Stomach (tissue), 19 donors: ENCODE measurements at places on chromosomes 2 and 18. TPM values are rescaled to one million over a fixed set of nuclear protein-coding genes. Genes with fewer than 3 reads are reported as not detected.

- no peaks in the 10 kb centered on the region for H3K4me1 ChIP-seq
- H3K27ac ChIP-seq = no peak overlapping the region
- no peak overlapping the region for H3K4me3 ChIP-seq
- H3K36me3 ChIP-seq = peaks cover 13% of the 10 kb centered on the region
- H3K27me3 ChIP-seq = no peaks in the 10 kb centered on the region
- no peak for DNase-seq
These were observed 101.3 kb downstream of the L3MBTL4 start for GRCh38 chr18:6313415-6313814.

GRCh38 chr18:31486165-31486564 lies 11.8 kb upstream of the DSG2 start:
- no peak overlapping the region for H3K4me3 ChIP-seq
- DNase-seq = peak; percentile 53
- H3K27ac ChIP-seq = no peak overlapping the region
- H3K4me1 ChIP-seq = no peaks in the 10 kb centered on the region

DNA sequence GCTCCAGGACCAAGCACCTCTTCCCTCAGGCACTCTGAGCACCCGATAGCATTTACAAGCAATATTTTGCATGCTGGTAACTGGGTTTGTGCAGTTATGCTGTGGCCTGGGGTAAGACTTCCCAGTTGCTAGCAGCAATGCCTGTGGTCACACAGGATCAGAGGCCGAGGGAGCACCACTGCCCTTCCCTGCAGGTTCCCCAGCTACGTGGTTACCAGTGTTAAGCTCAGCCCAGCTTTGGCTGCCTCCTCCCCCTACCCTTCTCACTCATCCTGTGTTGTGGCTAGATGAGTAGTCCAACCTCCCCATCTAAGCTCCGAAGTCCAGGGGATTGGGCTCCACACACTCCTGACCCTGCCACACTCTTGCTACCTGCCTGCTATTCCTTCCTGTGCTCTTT lies 141.1 kb downstream of the CELF4 start:
- H3K4me1 ChIP-seq = no peaks in the 10 kb centered on the region
- no peaks in the 10 kb centered on the region for H3K36me3 ChIP-seq
- no peaks in the 10 kb centered on the region for H3K27me3 ChIP-seq
- H3K27ac ChIP-seq = no peak overlapping the region

DNA sequence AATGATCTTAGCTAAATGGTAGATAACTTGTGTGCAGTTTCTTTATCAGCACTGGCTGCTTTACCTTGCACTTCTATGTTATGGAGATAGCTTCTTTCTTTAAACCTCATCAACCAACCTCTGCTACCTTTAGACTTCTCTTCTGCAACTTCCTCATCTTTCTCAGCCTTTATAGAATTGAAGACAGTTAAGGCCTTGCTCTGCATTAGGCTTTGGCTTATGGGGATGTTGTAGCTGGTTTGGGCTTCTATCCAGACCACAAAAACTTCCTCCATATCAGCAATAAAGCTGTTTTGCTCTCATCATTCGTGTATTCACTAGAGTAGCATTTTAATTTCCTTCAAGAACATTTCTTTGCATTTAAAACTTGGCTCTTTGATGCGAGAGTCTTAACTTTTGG lies 123.7 kb downstream of the PIK3C3 start:
- no peaks in the 10 kb centered on the region for H3K4me1 ChIP-seq
- no peak overlapping the region for H3K4me3 ChIP-seq
- peaks cover 66% of the 10 kb centered on the region for H3K36me3 ChIP-seq
- no peak overlapping the region for H3K27ac ChIP-seq

GRCh38 chr18:47436871-47437270 lies 185.4 kb upstream of the SKOR2 start:
- H3K36me3 ChIP-seq = no peaks in the 10 kb centered on the region
- no peaks in the 10 kb centered on the region for H3K4me1 ChIP-seq
- H3K27ac ChIP-seq = no peak overlapping the region
- no peak overlapping the region for H3K4me3 ChIP-seq
- no peaks in the 10 kb centered on the region for H3K27me3 ChIP-seq
- no peak for DNase-seq

GRCh38 chr18:26993568-26993967 lies 128.1 kb upstream of the AQP4 start:
- no peak overlapping the region for H3K4me3 ChIP-seq
- no peaks in the 10 kb centered on the region for H3K36me3 ChIP-seq

DNA sequence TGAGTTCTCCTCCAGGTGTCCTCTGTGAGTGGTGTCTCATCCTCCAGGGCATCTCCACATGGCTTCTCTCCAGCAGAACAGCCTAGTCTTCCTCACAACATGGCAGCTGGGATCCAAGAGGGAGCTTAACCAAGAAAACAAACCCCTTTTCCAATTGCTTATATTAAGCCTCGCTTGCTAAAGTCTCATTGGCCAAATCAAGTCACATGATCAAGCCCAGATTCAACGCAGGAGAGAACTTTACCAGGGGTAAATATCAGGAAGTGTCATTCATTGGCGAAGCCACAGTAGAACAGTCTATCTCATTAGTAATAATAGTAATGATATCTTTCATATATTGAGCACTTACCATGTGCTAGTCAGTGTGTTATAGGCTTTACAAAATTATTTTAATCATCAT lies 53.1 kb downstream of the CDC42EP3 start:
- H3K27me3 ChIP-seq = no peaks in the 10 kb centered on the region
- DNase-seq = no peak

The CYBRD1 gene
- total RNA-seq = 74.5 TPM
